ENCODE measurements at places on chromosomes 2 and 18.

GRCh38 chr18:48683197-48683596, 144.4 kb downstream of the CTIF start:
- DNase-seq, result no peak

GRCh38 chr2:201807452-201807999, 1.2 kb downstream of the CDK15 start:
- DNase-seq, result peak; percentile 86

GRCh38 chr2:237962432-237963084, 4.3 kb upstream of the UBE2F start:
- DNase-seq, result no peak

- no peak for DNase-seq
Observed at GRCh38 chr2:11672407-11672806, 2.4 kb upstream of the NTSR2 start.

GRCh38 chr2:58055033-58055786, 8.6 kb downstream of the VRK2 start:
- no peak for DNase-seq

DNA sequence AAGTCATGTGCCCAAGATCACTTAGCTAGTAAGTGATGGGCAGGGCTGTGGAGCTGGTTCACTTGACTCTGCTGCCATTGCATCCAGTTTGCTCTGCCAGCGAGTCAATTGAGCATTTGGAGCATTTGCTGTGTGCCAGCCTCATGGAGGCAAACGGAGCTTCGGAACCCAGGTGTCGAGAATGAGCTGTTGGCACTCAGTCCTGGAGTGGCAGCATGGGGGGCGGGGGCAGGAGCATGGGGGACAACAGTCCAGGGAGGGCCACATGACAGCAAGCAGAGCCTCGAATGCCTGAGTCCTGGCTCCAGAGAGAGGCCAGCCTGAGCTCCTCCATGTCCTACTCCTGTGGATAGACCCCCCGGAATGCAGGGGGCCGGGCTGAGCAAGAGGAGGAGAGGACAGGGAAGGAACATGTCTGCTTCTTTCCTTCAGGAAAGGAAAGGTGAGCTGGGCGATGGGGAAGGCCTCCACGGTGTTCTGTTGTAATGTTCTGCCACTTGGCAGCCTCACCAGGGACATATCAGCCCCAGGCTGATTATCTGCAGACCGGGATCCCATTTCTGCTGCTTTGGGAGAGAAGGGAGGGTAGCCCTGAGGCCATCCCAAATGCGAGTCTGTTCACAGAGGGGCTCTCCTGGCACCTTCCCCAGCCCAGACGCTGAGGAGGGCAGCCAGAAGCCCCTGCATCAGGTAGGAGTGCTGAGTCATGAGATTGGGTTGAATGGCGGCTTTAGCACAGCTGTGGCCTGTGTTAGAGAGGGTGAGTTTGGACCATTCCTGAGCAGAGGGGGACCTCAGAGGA, 59.6 kb downstream of the HPCAL1 start:
- no peak for DNase-seq

DNA sequence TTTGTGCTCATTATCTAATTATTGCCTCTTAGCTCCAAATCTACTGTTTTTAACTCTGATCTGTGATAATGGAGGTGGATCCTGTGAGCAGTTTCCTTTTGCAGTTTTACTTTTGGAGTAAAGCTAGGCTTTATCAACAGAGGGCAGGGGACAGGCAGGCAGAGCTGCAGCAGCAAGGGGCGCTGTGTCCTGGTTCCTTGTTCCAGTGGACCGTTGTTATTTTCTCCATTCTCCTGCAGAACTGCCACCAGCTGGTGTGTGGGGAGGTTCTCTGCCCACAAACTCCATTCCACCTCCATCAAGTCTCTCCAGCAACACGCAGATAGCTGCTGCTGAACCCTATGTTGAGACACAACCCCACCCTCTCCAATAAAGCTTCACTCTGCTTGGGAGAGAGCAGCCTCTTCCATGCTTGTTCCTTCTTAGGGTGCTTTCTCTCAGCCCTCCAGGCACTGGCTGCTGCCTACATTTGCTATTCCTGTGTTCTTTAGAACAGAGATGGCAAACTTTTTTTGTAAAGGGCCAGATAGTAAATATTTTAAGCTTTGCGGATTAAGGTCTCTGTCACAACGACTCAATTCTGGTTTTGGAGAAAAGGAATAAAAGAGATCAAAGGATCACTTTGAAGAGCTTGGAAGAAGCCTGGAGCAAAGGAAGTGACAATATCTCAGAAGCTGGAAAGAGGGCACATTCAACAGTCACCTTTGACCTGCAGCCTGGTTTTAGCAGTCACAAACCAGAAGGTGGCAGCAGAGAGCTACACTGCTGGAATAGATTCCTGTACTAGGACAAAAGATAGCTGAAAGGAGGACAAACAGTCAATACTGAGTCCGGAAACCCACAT, 208.8 kb downstream of the CCDC178 start:
- peak; percentile 76 for DNase-seq

DNA sequence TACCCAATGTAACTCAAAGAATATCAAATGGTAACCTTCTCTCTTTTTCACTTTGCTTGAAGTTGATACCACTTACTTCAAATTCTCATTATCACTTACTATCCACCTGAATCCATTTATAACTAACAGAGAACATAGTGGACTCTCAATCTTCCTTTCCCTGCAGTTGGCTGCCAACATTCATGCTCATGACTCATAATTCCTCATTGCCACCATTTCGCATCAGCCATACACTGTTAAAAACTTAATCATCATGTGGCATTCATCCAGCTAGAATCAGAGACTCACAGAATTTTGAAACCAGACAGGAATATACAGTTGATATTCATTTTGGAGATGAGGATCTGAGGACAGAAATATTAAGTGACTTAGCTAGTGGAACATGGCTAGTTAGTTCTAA, 56.8 kb downstream of the SLC4A10 start:
- peak; percentile 59 for DNase-seq

DNA sequence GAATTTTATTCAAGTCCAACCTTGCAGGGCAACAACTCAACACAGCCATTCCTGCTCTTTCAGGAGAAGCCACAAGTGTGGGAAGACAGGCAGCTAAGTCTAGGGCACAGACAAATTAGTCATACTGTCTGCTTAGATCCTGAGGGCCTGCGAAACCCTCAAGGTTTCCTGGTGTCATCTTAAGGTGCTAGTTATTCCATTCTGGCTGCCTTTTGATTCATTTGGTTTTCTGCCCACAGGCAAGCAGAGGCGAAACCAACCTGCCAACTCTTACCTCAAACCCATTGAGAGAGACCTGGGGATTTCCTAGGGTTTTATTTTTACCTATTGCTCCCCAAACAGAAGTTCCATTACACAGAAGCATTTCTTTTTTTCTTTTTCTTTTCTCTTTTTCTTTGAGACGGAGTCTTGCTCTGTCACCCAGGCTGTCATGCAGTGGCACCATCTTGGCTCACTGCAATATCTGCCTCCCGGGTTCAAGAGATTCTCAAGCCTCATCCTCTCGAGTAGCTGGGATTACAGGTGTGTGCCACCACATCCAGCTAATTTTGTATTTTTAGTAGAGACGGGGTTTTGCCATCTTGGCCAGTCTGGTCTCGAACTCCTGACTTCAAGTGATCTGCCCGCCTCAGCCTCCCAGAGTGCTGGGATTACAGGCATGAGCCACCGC, 23.7 kb upstream of the SCYGR1 start:
- peak; percentile 46 for DNase-seq

- DNase-seq, result peak; percentile 40
Observed at GRCh38 chr2:6917071-6917760, at the start of gene RNF144A. TSS of gene RNF144A (plus strand) at chr2:6917412. CDS start at chr2:6996927, 79,515 bp downstream.

- DNase-seq, result no peak
Observed at GRCh38 chr2:8314063-8314462, 367.8 kb upstream of the ID2 start.

DNA sequence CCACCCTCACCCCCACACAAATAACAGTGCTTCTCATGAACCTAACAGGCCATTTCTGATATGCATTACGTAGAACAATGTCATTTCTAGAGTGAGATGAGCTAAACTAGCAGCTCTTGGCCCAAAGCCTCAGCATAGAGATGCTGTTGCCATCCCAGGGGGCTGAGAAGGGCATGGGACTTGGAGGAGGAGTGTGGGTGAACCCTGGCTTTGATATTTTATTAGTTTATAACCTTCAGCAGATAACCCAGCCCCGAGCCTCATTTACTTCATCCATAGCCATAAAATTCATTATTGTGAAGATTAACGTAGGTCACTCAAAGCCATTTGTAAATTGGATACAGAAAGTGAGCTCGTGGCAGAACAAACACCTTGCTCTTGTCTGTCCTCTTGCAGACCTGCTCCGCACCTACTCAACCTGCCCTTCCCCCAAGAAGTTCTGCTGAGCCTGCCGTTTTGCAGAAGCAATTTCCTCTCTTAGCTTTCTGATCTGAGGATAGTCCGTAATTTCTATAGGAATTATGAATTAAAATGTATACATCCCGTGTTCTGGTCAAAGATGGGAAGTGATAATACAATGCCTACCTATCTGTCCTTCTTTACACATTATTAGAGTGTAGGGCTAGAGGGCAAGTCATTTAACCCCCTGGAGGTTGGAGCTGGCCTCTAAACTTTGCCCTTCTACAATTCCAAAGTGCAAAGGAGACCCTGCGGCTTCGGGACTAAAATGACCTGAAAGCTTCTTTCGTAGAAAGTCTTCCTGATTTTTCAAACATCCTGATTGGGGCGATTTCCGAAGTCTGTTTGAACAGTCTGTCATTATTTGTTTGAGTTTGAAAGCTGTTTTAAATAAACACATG, 187.4 kb downstream of the BCL2 start:
- DNase-seq, result no peak

DNA sequence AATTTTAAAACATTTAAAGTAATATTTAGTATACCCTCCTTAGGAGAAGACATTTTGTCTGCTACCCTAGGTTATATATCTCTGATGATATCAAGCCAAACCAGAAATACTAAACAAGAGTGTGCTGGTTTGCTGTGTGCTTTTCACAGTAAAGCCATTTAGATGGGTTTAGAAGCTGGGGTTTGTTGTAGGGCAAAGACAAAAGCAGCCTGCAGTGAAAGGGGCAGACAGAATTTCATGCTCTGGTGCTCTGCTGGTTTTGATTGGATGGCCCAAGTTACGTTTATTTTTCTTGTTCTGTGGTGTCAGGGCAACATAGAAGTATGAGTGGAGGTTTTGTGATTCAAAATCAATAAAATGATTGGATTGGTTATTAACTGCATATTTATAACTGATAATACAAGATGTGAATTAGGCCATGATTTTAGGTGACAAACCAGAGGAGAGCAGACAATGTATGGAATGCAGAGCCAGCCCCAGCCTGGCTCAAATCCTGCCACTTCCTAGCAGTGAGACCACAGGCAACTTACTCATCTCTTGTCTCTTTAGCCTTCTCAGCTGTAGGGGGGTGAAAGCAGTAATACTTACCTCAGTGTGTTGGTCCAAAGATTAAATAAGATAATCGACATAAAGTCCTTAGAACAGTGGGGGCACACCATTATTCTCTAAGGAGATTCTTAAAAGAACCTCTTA, 30.9 kb upstream of the IER3IP1 start:
- peak; percentile 0 for DNase-seq

DNA sequence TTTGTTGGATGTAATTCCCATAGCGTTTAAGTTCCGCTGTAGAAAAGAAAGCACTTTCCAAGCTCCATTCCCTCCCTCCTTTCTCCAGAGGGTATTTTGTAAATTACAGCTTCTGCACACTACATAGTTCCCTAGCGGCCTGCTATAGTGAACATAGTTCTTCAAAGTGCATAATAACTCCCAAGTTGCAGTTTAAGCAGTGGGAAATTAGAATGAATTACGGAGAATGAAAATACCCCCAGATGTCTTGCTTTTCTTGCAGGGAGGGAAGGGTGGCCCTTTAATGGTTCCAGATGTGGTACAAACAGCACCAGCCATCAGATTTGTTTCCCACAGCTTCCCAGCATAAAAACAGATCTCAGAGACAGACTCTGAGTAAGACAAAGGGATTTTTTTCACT, 893.9 kb downstream of the SUCLG1 start:
- DNase-seq, result no peak

DNA sequence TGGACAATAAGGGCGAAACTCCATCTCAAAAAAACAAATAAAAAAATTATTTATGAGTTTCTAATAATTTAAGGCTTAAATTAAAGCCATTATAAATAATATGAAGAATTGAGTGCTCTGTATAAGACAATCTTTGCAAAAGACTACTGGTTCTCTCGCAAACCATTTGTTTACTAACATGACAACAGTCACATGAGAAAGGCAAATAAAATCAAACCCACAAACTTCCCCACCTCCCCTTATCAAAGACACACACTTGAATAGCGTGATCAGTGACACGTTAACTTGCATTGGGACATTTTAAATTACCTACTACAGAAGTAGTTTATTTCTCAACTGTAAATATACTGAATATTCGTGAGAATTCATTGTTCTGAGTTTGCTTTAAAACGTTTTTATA, 21.1 kb downstream of the RAB1A start:
- no peak for DNase-seq

DNA sequence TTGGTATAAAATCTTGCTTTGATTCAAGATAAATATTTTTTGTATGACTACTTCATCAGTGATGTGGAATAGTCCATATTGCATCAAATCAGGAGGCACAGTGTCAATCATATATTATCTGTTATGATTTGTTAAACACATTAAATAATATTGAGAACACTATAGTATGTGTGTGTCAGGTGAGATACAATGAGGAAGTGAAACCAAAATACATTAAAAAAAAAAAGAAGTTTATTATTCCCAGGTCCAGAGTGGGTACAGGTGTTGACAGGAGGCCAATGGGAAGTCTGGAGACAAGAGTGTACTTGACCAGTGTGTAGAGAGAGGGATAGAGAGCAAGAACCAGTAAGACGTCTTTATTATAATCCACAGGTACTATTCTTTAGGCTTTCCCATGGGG, 292.6 kb downstream of the FSIP2 start:
- DNase-seq, result no peak
